B cell (primary cell): ENCODE measurements at places on chromosomes 12 and 14. TPM values are rescaled to one million over a fixed set of nuclear protein-coding genes. Genes with fewer than 3 reads are reported as not detected.

DNA sequence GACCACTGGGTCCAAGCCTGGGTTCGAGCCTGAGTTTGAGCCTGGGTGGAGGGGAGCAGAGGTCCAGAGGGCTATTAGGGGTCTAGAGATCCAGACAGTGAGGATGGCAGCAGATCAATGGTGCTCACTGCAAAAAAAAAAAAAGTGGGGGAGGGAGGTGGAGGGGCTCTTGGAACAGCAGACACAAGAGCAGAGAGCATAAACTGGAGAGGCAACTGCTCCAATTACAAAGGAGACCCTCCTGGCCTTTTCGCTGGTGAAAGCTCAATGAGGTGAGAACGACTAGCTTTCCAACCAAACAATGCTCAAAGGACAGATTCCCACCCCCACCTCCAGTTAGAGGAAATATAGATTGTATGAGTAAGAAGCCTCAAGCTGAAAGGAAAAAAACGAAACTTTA, 124.2 kb upstream of the TSPAN8 start:
- no peaks in the 10 kb centered on the region for H3K27me3 ChIP-seq
- DNase-seq, result no peak
- no peak overlapping the region for H3K27ac ChIP-seq

DNA sequence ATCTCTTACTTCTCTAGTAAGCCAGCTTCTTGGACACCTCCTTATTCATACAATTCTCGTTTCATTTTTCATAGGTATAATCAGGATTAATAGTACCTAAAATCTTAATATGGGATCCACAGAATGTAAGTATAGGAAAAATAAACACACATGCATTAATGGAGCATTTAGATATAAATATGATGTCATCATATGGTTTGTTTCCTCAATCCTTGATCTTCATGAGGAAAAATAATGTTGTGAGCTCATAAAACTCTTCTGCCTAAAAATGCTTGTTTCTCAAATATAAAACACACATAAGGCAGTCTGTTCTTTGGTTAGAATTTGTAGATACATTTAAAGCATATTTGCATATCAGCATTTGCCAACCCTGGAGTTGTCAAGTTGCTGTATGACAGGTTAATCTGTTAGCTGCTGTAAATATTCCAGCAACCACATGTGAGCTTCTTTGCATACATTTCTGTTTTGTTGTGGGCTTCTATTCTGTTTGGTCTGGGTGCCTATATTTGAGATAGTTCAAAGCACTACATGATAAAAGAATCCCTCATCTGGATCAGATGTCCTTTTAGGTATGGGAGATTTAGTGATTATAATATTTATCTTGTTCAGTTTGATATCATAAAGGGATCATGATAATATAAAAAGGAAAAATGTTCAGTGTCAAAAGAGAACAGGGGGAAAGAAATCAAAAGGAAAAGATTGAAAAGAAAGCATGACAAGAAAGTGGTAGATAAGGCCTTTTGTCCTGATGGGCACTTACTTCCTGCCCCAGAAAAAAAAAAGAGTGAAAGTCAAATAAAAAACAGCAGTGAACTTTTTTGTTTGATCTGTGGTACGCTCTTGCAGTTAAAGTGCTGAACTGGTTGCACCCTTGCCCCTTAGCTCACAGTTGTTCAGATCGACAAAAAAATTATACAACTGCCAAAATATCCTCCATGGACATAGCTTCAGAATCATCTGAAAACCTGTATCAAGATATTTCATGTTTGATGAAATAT, 68.6 kb downstream of the ACSS3 start:
- no peak overlapping the region for H3K4me3 ChIP-seq
- no peaks in the 10 kb centered on the region for H3K27me3 ChIP-seq
- DNase-seq, result no peak

Gene PLEKHG7
- 23.2 and 26.7 TPM in 2 replicates for total RNA-seq

GRCh38 chr12:91896286-91897024, 249.2 kb downstream of the BTG1 start:
- DNase-seq, result no peak
- no peak overlapping the region for H3K27ac ChIP-seq
- H3K4me1 ChIP-seq, result no peaks in the 10 kb centered on the region

DNA sequence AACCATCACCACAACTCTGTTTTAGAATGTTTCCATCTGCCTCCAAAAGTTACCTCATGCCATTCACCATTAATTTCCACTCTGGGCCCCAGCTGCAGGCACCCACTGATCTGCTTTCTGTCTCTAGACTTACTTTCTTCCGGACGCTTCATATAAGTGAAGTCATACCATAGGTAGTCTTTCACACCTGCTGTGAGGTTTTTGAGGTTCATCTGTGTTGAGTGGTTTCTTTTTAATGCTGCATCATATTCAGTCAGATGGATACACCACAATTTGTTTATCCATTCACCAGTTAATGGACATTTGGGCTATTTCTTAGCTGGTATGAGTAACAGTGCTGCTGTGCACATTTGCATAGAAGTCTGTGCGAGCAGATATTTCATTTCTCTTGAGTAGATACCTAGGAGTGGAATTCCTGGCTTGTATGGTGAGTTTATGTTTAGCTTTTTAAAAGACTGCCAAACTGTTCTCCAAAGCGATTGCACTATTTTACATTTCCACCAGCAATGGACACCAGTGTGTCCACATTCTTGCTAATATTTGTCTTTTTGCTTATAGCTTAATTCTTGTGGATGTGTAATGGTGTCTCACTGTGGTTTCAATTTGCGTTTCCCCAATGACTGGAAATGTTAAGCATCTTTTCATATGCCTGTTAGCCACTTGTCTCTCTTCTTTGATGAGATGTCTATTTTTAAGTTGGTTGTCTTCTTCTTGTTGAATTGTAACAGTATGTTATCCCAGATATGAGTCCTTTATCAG, 48.3 kb downstream of the ZFYVE21 start:
- no peak overlapping the region for H3K4me3 ChIP-seq
- no peak overlapping the region for H3K27ac ChIP-seq
- no peaks in the 10 kb centered on the region for H3K27me3 ChIP-seq

- no peak overlapping the region for H3K27ac ChIP-seq
- DNase-seq, result peak; percentile 50
- H3K27me3 ChIP-seq, result no peaks in the 10 kb centered on the region
- H3K4me3 ChIP-seq, result no peak overlapping the region
- H3K36me3 ChIP-seq, result peaks cover 93% of the 10 kb centered on the region
- no peaks in the 10 kb centered on the region for H3K4me1 ChIP-seq
Measured at GRCh38 chr14:91303091-91303923, 58.8 kb upstream of the GPR68 start.

- no peak overlapping the region for H3K27ac ChIP-seq
- no peaks in the 10 kb centered on the region for H3K27me3 ChIP-seq
- DNase-seq, result no peak
- H3K4me1 ChIP-seq, result no peaks in the 10 kb centered on the region
Measured at GRCh38 chr12:42338280-42338679, 12.3 kb downstream of the PPHLN1 start.

- no peaks in the 10 kb centered on the region for H3K36me3 ChIP-seq
- H3K27ac ChIP-seq, result no peak overlapping the region
- peaks cover 6% of the 10 kb centered on the region for H3K27me3 ChIP-seq
- no peaks in the 10 kb centered on the region for H3K4me1 ChIP-seq
Measured at GRCh38 chr12:27960821-27961220, 11.7 kb downstream of the PTHLH start.

- H3K27ac ChIP-seq, result no peak overlapping the region
- DNase-seq, result peak; percentile 70
- H3K36me3 ChIP-seq, result no peaks in the 10 kb centered on the region
- no peak overlapping the region for H3K4me3 ChIP-seq
- H3K4me1 ChIP-seq, result peaks cover 30% of the 10 kb centered on the region
Measured at GRCh38 chr12:54394281-54394719, 9.8 kb upstream of the ZNF385A start.

DNA sequence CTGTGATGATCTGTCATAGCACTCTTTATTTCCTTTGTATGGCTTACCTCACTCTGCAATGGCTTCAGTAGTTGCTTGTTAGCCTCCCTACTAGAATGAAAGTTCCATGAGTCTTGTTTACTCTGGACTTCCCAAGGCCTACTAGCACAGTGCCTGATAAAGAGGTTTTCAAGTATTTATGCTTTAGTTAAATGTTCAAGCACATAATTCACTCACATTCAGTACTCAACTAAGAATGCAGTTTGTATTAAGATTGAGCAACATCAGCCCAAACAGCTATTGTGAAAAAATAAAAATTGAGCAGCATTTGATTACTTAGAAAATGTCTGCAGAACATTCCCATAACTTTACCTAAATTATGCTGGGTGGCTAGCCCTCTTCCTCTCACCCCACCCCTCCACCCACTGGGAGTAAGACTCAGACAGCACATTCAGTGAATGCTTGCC, 158.9 kb upstream of the AMIGO2 start:
- no peak overlapping the region for H3K4me3 ChIP-seq
- H3K27me3 ChIP-seq, result no peaks in the 10 kb centered on the region
- no peak overlapping the region for H3K27ac ChIP-seq

- no peak overlapping the region for H3K27ac ChIP-seq
- H3K4me1 ChIP-seq, result no peaks in the 10 kb centered on the region
- no peaks in the 10 kb centered on the region for H3K27me3 ChIP-seq
- no peak overlapping the region for H3K4me3 ChIP-seq
Measured at GRCh38 chr12:97560350-97560749, 97.7 kb downstream of the RMST start.

- no peak overlapping the region for H3K4me3 ChIP-seq
- H3K27me3 ChIP-seq, result no peaks in the 10 kb centered on the region
- no peak overlapping the region for H3K27ac ChIP-seq
- H3K4me1 ChIP-seq, result no peaks in the 10 kb centered on the region
Measured at GRCh38 chr12:42524716-42525115, 64.8 kb downstream of the PRICKLE1 start.

GRCh38 chr14:65106316-65106715, 4.0 kb upstream of the MAX start:
- H3K27ac ChIP-seq, result no peak overlapping the region
- H3K27me3 ChIP-seq, result no peaks in the 10 kb centered on the region
- H3K4me1 ChIP-seq, result peaks cover 6% of the 10 kb centered on the region

DNA sequence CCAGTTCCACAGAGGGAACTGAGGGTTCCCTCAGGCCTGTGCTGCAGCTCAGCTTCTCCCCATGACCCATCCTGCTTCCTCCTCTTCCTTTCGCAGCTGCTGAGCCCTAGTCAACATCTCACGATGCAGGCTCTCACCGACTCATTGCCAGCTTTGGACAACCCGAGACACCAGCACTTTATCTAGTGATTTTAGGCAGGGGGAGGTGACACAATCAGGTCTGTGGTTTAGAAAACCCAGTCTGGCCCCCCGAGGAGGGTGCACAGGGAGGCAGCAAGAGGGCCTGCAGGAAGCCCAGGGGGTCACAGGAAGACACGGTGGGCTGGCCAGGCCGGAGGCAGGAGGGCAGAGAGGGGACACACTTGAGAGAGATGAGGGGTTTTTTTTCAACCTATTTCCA, 35.4 kb downstream of the DIO3 start:
- H3K27me3 ChIP-seq, result no peaks in the 10 kb centered on the region
- H3K4me3 ChIP-seq, result no peak overlapping the region
- H3K27ac ChIP-seq, result peak overlapping the region; percentile 83
- H3K4me1 ChIP-seq, result peaks cover 23% of the 10 kb centered on the region
- no peaks in the 10 kb centered on the region for H3K36me3 ChIP-seq

DNA sequence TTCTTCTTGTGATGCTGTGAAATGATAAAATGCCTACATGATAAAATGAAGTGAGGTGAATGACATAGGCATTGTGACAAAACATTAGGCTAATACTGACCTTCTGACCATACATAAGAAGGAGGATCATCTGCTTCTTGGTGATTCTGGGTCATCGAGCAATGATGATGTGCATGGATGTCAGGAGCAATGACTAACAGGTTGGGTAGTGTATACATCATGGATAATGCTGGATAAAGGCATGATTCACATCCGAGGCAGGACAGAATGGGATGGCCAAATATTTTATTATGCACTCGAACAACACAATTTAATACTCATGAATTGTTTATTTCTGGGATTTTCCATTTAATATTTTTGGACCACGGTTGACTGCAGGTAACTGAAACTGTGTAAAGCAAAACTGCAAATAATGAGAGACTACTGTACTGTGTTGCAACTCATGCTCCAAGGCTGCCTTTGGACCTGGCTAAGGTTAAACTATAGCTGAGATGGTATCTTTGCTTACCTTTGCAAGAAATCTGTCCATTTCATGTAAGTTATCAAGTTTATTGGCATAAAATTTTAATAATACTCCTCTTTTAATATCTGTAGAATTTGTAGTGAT, 7.6 kb upstream of the SLC25A21 start:
- no peak for DNase-seq
- no peaks in the 10 kb centered on the region for H3K36me3 ChIP-seq
- H3K27me3 ChIP-seq, result no peaks in the 10 kb centered on the region
- H3K4me3 ChIP-seq, result no peak overlapping the region
- no peak overlapping the region for H3K27ac ChIP-seq

DNA sequence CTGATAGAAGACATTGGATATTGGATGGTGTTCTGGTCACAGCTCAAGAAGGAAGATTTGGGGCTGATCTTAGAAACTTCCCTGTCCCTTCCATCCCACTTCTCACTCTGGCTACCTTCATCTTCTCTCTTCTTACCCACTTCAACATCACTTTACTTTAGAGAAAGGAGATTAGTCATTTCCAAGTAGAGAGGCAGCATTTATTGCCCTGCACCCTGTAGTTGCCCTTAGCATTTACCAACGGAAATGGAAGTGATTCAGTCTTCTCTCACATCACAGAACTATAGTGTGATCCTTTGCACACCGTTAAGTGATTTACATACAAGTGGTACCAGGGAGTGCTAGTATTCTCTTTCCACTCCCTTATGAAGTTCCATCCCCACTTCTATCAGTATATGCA, 52.4 kb downstream of the PHLDA1 start:
- H3K27me3 ChIP-seq, result no peaks in the 10 kb centered on the region
- peaks cover 5% of the 10 kb centered on the region for H3K4me1 ChIP-seq
- H3K36me3 ChIP-seq, result no peaks in the 10 kb centered on the region
- DNase-seq, result no peak
- H3K4me3 ChIP-seq, result no peak overlapping the region

GRCh38 chr14:68333262-68333661, 459.6 kb downstream of the ZFP36L1 start:
- H3K27me3 ChIP-seq, result no peaks in the 10 kb centered on the region
- no peak overlapping the region for H3K4me3 ChIP-seq
- H3K27ac ChIP-seq, result peak overlapping the region; percentile 50
- peak; percentile 62 for DNase-seq
- peaks cover 34% of the 10 kb centered on the region for H3K4me1 ChIP-seq
- no peaks in the 10 kb centered on the region for H3K36me3 ChIP-seq

Gene ST8SIA1
- total RNA-seq, result 0.02 TPM in 1 of 2 replicates, not detected in the other

Gene THAP2
- 13.2 and 15.8 TPM in 2 replicates for total RNA-seq
